Iris pigment epithelial cell (primary cell): ENCODE measurements at places on chromosomes 16 and 17.

DNA sequence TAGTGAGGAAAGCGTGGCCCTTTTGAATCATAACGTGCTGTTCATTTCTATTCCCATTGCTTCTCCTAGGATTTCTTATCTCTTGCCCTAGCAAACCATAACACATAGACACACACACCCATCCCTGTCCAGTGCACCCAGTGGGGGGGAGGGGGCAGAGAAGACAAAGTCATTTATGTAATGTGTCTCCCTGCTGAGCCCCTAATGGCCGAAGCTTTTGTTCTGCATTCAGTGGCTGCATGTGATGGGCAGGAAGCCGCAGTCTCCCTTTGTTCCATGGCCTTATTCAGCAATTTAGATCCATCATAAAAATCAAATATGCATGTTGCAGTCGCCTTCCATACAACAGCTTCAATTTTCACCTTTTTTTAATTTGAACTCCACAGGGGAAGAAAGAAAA, 325.4 kb downstream of the ZFHX3 start:
- no peak for DNase-seq

GRCh38 chr17:61774724-61775123, 88.6 kb downstream of the BRIP1 start:
- no peak for DNase-seq

- DNase-seq, result no peak
Measured at GRCh38 chr16:31871510-31871909, 2.1 kb upstream of the ZNF267 start.

- no peak for DNase-seq
Measured at GRCh38 chr16:65062736-65063583, 58.9 kb downstream of the CDH11 start.

DNA sequence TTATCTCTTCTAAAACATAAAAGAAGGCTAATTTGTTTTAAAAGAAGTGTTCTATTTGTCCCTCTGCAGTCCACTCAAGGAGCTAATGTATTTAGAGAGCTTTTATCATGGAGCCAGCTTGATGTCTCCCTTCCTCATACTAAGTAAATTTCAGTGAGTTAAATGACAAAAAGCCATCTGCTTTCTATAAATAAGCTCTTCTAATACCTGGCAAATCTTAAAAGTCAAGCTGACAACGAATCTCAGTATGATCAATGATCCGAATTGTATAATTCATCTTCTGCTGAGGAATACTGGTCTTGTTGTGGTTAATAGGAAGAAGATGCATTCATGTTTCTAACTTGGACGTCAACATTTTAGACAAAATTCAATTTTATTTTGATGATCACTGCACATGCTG, 1390.7 kb downstream of the CDH8 start:
- DNase-seq, result no peak

GRCh38 chr17:6683081-6683684, 30.0 kb downstream of the SLC13A5 start:
- DNase-seq, result no peak

DNA sequence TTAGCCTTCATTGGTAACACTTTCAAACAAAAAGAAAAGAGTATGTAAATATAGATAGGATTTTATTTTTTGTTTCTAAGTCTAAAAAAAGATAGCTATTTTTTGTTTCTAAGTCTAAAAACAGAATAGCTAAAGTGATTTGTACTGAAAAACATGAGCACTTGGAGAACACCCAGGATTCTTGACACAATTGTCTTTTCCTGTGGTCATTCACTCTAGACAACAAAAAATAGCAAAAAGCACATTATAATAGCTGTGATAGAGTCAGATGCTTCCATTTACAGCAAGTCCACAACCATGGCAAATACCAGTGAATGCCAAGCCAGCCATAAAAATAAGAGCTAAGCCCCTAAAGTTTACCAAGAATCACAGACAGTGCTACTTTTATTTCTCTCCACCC, 36.7 kb downstream of the SKAP1 start:
- no peak for DNase-seq

DNA sequence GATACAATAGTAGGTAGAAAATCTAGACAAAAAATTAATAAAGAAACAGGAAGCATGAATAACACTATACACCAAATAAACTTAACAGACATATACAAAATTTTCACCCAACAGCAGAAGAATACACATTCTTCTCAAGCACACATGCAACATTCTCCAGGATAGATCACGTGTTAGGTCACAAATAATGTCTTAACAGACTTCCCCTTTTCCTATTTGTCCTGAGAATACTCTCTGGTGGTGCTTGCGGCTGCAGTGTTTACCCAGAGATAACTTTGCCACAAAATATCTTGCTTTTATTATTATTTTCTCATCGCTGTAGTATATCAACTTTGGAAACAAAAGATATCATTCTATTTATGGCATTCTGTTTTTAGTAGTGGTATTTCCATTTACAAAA, 40.6 kb upstream of the ZNF267 start:
- no peak for DNase-seq

DNA sequence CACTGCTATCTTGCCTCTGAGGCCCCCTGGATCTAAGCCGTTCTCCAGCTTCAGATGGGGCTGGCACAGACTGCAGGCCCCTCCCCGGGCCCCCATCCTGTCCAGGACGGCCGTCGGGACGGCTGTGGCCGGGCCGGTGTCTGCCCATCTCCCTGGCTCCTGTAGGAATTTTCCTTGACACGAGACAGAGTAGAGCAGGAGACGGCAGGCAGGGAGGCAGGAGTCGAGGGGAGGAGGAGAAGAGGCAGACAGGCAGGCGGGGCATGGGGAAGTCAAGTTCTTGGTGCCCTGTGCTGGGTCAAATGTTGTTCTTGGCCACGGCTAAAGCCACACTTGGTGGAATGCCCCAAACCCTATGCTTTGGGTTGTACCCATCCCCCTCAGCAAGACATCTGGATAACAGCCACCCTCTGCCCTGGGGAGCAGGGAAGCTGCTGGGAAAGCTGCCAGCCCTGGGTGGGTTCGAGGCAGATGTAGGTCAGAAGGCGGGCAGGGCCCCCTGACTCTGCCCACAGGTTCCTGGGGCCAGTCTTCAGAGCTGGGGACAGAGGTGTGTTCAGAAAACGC, 4.0 kb downstream of the C1QTNF1 start:
- no peak for DNase-seq

DNA sequence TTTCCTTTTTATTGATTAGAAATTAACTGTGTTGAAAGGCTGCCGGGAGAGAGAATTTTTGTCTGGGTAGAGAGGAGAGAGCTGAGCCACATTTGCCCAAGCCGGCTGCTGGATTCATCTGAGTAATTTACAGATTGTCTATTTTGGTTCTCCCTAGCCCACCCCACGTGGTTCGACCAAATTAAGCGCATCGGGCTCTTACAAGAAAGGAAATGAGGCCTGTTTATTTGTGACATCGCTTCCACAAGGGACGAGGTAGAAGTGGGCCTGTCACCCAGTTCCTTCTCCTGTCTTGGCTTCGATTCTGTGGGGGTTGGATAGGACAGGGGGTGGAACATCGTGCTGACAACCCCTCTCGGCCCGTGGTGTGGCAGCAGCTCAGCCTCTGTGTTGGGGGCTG, 42.9 kb downstream of the SYT17 start:
- DNase-seq, result no peak

DNA sequence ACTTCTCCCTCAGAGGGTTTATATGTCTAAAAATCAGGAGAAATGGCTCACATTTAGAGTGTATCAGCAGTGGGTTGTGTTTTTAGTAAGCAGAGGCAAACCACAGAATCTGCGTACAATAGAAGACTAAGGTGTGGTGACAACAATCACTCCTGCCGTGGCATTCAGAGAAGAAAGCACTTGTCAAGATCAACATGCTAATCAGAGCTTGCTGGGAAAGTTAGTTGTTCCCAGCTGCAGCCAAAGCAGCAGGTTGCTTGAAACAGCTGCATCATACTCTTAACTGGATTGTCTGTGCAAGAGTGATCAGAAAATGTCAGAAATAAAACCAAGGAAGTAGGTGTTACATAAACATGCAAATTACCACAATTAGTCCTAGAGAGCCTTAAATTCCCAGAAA, 616.4 kb downstream of the CDH8 start:
- DNase-seq, result no peak
